ENCODE measurements at places on chromosomes 4 and X.

DNA sequence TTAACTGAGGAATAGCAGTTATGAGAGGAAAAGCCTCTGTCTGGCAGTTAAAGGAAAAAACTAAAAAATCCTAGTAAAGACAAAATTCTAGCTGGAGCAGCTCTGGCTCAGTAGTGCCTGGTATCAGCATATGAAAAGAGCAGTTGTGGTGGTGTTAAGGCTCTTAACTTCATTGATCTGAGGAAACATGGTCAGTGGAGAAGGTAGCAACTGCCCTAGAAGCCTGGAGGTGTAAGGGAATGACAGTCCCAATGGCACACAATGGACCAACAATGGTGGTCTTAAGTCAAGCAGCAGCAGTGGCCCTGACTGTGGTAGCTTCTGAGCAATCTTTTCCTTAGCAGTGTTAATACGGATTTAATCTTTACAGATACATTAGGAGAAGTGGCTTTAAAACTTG is 189.6 kb upstream of the POF1B start:
- no peak for DNase-seq

DNA sequence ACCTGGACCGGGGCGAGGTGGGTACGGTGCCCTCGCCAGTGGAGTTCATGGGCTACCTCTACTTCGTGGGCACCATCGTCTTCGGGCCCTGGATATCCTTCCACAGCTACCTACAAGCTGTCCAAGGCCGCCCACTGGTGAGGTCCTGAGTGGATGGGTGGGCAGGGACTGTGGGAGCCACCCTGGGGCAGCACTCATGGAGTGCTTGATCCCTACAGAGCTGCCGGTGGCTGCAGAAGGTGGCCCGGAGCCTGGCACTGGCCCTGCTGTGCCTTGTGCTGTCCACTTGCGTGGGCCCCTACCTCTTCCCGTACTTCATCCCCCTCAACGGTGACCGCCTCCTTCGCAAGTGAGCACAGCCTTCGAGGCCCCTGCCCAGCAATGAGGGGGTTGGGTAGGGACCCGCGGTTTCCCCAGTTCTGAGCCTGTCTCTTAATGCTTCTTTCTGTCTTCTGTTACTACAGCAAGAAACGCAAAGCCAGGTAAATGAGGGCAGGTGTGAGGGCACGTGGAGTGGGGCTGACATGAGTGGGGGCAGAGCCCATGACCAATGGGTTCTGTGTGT is 3.7 kb downstream of the PORCN start:
- no peak for DNase-seq

GRCh38 chrX:136203438-136203837 is 47.8 kb downstream of the MAP7D3 start:
- DNase-seq: no peak

- no peak for DNase-seq
Measured at GRCh38 chrX:42696536-42697124, 81.3 kb downstream of the PPP1R2C start.

DNA sequence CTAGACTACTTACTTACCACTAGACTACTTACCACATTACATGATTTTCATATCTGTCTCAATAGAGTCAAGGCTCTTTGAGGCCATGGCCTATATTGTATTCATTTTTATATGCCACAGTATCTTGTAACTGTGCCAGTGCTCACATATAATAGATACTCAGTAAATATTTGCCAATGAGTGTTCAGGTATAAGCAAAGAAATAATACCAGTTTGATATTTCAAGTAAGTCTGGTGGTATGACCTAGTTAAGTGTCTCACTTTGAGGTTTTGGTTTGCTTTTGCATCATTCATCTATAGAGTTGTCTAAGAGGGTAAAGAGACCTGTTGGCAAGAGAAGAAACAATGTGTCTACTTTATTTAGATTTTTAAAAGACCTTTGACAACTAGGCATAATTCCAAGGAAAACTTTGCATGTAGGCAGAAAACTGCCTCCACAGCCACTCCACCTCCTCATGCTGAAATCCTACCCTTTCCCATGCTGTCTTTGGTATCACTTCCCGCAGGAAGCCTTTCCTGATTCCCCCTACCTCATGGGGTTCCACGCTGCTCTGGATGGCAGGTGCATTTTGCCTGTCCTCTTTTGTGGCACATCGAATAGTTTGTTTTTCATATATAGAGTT is 91.3 kb upstream of the KLHL13 start:
- DNase-seq: no peak

- no peak for DNase-seq
Measured at GRCh38 chr4:121898150-121898549, 27.9 kb upstream of the BBS7 start.

GRCh38 chr4:87971866-87972265 is 3.6 kb upstream of the SPP1 start:
- no peak for DNase-seq

DNA sequence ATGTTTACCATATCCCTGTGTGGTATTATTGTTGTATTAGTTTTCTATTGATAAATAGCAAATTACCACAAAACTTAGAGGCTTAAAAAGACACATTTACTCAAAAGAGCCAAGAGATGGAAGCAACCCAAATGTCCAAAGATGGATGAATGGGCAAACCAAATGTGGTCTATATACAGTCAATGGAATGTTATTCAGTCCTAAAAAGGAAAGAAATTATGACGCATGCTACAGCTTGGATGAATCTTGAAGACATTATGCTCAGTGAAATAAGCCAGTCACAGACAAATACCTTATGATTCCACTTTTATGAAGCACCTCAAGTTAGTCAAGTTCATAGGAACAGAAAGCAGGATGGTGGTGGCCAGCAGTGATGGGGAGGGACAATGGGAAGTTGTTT is 144.7 kb downstream of the QDPR start:
- no peak for DNase-seq

DNA sequence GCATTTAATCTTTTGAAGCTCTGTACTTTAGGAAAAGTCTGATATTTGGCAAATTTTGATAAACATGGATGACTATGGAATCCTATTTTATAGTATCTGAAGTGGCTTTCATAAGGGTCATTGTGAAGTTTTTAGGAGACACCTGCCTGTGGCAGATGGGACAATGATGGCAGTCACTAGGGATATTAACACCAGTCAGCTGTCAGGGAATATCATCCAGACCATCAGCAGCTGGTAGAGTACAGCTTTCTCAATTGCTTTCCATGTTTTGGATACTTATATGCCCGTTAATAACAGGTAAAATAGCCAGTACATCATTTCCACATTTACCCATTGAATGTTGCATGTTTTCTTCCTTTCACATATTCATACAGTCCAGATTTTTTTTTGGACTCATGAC is 39.1 kb downstream of the NPNT start:
- DNase-seq: no peak

DNA sequence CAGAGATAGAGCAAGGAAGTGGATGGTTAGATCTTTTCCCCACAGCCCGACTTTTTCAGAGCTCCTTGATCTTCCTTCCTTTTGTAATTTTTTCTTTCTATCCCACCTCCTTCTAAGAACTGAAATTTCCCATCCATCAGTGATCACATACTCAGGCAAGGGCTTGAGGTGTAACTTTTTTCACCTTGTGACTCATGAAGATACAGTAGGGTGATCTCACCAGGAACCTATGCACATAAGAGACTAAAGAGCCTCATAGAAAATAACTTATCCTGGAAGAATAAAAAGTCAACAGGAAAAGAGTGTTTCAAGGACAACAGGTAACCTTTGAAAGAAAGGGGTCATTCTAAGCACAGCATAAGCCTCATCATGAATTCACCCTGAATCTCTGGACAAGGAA is 131.2 kb upstream of the HCCS start:
- no peak for DNase-seq

- no peak for DNase-seq
Measured at GRCh38 chr4:146699910-146700309, 61.2 kb downstream of the POU4F2 start.

GRCh38 chr4:163588532-163588931 is 94.0 kb downstream of the TMA16 start:
- DNase-seq: no peak

- DNase-seq: no peak
Measured at GRCh38 chrX:110003167-110004156, 548 bp downstream of the TMEM164 start.

DNA sequence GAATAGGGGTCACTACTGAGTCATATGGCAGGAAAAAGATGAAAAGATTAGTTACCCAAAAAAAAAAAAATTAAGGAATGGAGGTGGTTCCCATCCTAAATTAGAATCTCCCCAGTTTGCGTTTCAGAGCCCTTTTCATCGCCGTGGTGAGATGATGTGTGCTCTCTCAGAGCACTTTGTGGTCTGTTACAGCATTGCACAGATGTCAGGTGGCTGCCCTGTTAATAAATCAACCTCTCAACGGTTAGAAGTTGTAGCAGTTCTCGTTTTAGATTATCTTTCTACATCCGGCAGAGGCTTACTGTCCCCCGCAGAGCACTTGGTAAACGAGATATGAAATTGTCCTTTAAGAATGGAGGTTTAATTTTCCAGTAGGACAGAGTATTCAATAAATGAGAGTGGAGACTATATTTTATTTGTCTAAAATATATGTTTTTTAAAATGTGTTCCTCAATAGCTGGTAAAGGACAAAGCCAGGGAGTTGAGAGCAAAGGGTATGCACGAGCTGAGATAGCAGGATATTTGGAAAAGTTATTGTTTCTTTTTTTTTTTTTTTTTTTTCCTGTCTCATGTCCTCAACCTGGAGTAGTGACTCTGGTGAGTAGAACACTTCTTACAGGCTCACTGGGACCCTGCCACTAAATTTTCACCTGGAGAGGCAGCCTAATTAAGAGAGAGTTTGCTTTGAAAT is 26.9 kb downstream of the AFF1 start:
- no peak for DNase-seq

GRCh38 chrX:98939456-98939855 is 1470.6 kb downstream of the PCDH19 start:
- DNase-seq: no peak

- no peak for DNase-seq
Measured at GRCh38 chr4:95729596-95729995, 110.3 kb upstream of the PDHA2 start.

GRCh38 chr4:103365285-103365684 is 167.1 kb upstream of the CENPE start:
- no peak for DNase-seq

- DNase-seq: no peak
Measured at GRCh38 chr4:184000457-184001396, 95.6 kb downstream of the STOX2 start.

- DNase-seq: no peak
Measured at GRCh38 chrX:15413101-15413500, 28.9 kb upstream of the VEGFD start.

- DNase-seq: no peak
Measured at GRCh38 chr4:145870155-145871020, 68.2 kb downstream of the ZNF827 start.

- DNase-seq: no peak
Measured at GRCh38 chr4:105060628-105061027, 86.0 kb upstream of the TET2 start.

GRCh38 chr4:80268936-80269335 is 2.5 kb downstream of the FGF5 start:
- no peak for DNase-seq

- DNase-seq: no peak
Measured at GRCh38 chr4:8412288-8412687, 28.2 kb downstream of the ACOX3 start.

GRCh38 chr4:122731676-122732075 is 828 bp upstream of the BBS12 start:
- DNase-seq: no peak

GRCh38 chrX:107675823-107676555 is 47.7 kb downstream of the PRPS1 start:
- DNase-seq: no peak

DNA sequence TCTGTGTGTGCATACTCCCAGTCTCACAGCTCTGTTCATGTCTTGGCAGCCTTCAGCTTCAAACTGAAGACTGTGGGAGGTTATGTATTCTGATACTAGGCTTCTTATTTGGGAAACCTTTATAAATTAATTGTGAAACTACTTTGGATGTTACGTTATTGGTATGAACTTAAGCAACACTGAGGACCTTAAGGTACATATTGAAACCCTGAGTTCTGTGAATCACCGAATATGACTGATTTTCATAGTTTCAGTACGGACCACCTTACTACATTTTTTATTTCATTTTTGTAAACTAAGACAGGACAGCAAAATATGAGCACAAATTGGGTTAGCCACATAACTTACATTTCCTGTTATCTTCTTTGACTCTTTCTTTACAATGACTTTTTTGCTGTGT is 498.4 kb downstream of the PDGFC start:
- no peak for DNase-seq

DNA sequence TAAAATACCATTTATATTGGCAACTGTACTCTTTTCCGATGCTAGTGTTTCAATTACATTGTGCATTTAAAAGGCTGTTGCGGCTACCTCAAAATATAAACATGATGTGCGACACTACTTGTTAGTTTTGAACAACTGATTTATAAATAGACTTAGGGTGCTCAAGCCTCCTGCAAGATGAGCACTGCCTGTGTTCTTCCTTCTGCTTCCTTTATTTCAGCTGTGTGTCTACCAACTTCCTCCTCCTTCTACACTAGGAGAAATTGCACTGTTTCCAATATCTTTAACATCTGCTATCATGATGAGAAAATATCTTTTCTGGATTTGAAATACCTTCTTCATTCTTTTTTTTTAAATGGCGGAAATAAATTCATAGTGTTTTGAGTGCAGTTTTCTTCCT is 24.0 kb downstream of the TET2 start:
- no peak for DNase-seq

All from stimulated activated CD4-positive, alpha-beta T cell treated with anti-CD3 and anti-CD28 coated beads, Interleukin-1b, Interleukin-23, amount 100 ng/mL, for 24 hours (primary cell).